ENCODE measurements at places on chromosomes 7 and 10.

DNA sequence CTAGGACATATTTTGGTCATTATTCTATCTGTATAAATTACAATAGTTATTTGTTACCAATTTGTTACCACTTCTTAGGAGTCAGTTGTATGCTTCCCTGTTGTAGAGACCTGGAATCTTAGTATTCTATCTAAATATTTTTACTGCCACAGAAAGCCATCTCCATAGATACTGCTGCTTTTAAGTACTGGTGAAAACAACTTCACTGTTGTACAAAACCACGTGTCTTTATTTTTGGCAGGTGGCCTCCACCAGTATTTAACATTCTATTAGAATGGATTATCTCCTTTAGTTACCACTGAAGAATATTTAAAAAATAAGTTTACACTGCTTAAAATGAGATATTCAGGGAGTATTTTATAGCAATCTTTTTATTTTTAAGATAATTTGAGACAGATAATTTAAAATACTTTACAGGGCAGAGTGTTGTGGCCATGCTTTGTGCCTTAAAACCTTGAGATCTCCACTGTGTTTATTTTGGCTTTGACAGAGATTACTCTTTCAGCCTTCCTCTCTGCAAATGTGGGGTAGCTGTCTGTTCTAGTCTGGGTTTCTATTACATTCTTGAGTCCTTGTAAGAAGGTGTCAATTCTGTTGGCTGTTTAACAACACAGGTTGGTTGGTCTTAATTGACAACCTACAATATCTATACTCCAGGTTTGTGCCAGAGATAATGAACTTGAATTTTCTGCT lies 185.6 kb downstream of the LRRC4 start:
- DNase-seq: no peak

DNA sequence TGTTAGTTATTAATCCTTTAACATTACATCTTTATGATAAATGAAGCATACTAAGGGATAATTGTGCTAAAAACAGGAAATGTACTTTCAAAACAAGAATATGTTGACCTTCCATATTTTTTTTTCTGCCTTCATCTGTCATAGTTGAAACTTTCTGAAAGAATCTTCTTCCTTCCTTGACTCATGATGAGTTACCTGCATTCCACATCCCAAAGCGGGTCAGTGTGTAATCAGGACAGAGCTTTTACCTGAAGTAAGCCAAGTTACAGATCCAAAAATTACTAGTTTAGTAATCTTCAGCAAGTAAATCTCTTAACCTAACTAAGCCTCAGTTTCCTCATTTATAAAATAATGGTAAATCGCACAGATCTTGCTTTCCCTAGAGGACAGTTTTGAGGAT lies 13.4 kb upstream of the ARL4A start:
- DNase-seq: no peak

DNA sequence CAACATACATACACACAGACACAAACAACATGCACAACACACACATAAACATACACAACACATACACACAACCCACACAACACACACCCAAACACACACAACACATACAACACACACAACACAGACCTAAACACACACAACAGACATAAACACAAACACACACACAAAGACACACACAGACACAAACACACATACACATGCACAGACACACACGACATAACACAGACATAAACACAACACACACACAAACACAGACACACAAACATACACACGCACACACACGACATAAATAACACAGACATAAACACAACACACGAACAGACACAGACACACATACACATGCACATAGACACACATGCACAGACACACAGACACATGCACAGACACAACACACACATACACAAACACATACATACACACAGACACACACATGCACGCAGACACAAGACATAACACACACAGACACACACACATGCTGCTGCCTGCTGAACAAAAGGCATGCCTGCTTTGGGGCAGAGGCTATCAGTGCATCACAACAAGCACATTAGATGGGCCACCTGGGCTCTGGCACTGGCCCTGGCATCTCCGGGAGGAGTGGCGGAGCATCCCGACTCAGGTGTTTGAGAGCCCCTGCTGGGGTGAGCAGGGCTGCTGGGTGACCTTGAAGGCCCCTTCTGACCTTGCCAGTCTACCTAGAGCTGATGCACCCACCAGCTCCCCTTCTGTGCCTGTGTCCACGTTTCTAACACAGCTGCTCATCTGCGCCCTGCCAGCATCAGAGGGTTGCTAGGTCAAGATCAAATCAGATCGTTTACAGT lies 5.3 kb downstream of the LRCH4 start:
- DNase-seq: no peak

- no peak for DNase-seq
Observed at GRCh38 chr7:158302274-158303070, 285.2 kb downstream of the PTPRN2 start.

DNA sequence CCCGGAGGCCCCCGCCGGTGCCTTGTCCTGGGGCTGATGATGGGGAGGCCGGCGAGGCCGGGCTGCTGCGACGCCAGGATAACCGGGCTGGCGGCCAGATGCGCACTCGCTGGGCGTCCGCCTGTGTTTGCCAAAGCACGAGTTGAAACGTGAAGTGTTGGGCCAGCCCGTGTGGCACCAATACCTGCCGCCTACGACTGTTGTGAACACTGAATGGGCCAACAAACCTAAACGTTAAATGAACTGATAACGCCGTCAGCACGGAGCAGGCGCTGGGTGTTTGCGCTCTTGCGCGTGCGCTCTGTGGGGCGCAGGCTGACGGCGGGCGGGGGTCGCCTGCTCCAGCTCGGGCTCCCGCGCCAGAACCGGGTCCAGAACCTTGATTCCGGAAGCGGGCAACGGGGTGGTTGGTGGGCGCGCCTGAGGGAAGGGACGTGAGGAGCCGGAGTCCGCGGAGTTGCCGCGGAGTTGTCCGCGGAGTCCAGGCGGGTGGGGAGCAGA lies 658 bp downstream of the CYP2E1 start:
- DNase-seq: no peak

DNA sequence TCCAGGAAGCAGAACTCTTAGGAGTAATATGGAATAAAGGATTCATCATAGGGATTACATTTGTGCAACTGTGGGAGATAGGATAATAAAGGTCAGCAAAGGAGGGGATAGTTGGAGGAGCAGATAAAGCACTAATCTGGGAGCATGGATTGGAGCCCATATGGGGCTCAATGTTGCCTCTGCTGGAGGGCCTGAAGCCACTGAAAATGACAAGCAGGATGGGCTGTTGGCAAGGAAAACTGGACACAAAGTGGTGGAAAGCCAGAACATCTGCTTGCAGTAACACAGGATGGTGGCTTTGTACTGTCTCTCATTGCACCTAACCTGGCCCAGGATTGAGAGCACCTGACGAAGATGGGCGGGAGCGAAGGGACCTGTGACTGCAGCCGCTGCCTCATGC lies 15.0 kb upstream of the COMMD3 start:
- DNase-seq: no peak

DNA sequence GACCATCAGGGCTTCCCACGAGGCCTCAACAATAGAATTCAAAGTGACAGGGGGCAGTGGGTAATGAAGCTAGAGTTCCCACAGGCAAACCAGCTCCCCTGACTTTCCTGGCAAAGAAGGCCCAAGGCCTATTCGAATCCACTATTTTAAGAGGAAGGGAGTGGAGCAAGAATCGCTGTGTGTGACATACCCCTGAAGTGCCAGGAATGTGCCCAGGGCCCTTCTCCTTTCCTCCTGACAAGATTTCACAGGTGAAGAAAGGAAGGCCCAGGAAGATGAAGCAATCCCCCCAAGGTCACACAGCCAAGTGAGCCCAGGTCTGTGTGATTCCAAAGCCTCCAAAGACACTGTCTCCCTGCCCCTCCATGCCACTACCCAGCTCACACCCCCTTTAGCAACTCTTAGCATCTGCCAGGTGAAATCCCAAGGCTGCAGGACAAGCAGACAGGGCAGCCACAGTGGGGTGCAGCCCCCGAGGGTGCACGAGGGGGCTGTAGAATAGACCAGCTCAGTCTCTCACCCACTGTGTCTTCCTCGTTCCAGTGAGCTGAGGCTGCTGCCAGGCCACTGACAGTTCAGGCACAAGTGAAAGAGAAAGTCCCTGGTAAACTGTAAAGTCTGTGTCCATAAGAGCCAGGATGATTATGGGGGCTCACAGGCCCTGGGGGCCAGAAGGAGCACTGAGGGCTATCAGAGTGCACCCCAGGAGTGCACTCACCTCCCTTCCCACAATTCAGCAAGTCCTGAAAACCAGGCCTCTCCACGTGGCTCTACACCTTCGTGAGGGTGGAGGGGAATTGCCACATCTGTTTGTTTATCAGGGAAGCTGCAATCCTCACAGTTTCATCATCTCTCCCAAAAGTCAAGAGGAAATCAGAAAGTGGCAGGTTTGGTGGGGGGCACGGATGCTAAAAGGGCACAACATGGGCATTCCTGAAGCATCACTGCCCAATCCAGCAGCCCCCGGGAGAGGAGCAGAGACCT lies 70.8 kb upstream of the ZMIZ1 start:
- no peak for DNase-seq

DNA sequence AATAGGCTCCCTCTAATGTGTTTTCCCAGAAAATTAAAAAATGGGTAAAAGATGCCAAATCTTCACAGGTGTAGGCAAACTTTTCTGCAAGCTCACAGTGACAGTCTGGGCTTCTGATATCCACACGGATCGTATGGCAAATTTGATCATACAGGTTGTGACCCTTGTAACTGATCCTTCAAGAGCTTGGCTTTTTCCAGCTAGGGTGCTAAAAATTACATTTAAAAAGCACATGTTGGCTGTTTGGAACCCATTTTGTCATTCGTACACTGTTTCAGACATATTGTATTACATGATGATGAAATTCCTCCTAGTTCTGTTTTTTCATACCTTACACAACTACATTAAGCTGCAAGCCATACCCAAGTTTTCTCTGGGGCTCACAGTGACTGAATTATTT lies 138.7 kb downstream of the GFRA1 start:
- DNase-seq: no peak

- no peak for DNase-seq
Observed at GRCh38 chr7:157628456-157628855, 291.7 kb downstream of the DNAJB6 start.

GRCh38 chr7:3951316-3952055 lies 650.4 kb downstream of the SDK1 start:
- no peak for DNase-seq

GRCh38 chr7:75642810-75643486 lies 95.8 kb downstream of the HIP1 start:
- no peak for DNase-seq

DNA sequence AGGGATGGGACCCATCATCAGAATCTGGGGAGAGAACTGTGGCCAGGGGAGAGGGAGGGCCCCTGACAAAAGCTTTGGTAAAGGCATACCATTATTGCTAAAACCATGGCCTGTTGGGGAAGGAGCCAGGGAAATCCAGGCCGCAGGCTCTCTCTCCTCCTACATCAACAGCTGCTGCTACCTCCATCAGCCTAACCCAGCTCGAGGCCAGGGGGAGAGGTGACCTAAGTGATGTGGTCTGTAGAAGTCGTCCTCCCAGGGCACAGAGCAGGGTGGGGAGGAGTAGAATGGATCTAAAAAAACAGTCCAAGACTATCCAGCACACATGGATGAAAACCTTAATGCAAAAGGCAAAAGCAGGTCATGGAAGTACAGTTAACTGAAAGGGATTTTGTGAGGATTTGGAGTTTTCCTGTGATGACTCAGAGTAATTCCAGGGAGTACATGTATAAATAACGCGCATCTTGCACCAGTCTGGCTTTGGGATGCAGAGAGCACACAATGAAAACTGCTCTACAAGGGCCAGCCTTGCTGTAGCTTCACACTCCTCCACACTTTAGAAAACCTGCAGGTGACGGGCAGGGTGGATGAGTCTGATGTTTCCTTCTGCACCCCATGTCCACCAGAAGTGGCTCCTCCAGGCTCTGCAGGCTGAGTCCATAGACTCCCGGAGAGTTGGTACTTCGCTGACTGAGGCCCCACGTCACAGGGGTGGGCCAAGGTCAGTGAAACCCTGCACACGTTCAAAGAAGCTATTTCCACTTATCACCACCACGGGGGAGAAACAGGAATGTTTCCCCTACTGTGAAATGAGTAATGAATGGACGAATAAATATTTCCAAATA lies 38.5 kb upstream of the MSMB start:
- no peak for DNase-seq

DNA sequence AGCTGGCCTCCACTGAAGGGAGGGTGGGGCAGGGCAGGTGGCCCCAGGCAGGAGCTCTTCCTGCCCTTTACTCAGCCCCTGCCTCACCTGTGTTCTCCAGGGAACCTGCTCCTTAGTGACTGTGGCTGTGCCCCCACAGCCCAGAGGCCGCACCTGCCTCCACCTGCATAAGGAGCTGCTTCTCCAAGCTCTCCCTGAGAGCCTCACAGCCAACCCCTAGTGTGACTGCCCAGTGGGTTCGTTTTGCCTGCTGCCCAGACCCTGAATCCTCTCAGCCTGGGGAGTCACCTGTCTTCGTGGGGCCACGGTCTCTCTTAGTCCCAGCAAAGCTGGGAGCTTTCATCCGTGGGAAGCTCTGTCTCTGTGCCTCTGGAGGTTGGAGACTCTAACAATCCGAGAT lies 94.4 kb downstream of the GLRX3 start:
- no peak for DNase-seq
